ENCODE measurements at places on chromosomes 1 and 21.
A peak's percentile ranks its signal among the peaks of the same experiment; 100 is the strongest.

DNA sequence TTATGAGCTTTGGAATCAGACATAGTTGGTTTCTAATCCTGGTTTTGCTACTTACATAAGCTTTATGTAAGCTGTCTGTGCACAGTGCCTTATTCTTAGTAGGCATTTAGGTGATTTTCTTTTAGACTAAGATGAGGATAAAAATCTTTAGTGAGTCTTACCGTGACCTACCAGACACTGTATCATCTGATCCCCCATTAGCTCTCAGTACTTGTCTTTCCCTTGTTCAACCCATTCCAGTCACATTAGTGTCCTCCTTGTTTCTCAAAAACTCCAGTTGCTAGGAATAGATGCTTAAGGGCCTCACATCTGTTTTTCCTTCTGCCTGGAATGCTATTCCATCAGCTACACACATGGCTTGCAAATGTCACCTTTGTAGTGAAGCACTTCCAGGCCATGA, 18.8 kb downstream of the PPP1R12B start:
- no peak for DNase-seq

- DNase-seq = no peak
These were observed 42.1 kb downstream of the HOOK1 start for GRCh38 chr1:59856725-59857338.

- DNase-seq = no peak
These were observed 9.4 kb downstream of the MORN1 start for GRCh38 chr1:2381741-2382620.

- no peak for DNase-seq
These were observed 203.3 kb downstream of the PTPRU start for GRCh38 chr1:29439615-29440014.

DNA sequence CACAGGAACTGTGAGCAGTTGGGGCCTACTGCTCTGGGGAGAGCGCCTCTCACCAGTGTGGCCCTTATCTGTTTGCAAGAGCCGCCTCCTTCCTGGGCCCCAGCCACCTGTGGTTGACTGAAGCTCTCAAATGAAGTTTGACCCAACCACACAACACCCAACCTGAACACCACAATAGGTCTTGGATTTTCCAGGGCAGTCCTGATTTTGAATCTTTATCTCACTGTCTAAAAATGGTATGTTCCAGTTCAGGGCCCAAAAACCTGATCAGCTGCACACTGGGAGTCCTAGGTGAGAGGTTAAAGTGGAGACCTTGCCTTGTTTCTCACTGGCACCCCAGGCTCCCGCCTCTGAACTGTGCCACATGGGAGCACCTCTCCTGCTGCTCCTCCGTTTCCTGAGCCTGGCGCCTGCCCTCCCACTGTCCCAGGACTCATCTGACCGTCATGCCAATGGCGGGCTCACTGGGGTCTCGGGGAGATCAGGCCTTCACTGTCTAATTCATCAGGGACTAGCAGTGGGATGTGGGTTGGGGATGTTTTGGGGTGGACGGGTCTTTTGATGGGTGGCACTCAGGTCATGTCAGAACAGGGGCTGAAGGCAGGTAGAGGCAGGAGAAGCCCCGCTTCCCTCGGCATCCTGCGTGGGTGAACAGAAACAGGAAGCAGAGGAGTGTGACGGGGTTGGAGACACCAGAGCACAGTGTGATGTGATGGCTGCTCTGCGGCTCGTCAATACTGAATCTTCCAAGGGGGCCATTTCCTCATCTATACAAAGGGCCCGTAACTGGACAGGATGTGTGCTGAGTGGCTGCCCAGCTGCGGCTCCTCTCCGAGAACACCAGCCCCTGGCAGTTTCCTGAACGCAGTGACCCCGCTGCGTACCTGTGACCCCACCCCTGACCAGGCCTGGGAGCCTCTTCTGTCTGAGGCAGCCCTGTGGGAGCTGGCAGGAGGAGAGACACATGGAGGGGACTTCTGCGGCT, 59.6 kb upstream of the ITPKB start:
- no peak for DNase-seq

DNA sequence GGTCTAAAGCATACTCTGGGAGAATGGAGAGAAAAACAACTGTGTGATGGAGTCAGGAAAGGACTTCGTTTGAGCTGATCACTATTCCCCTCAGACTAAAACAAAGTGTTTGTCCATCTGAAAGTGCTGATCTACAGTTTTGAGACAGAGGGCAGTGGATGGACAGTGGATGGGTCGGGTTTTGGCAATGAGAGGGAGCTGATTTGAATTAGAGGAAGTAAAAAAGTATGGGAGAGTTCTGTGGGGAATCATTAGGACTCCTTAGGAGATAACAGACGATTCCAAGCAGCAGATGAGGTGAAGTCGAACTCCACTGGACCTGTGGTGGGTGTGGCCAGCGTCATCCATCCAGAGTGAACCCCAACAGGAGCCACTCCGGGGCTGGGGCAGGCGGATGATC, 62.3 kb downstream of the PTGS2 start:
- DNase-seq = no peak

- no peak for DNase-seq
These were observed 29.7 kb upstream of the TNFRSF1B start for GRCh38 chr1:12136916-12137610.

DNA sequence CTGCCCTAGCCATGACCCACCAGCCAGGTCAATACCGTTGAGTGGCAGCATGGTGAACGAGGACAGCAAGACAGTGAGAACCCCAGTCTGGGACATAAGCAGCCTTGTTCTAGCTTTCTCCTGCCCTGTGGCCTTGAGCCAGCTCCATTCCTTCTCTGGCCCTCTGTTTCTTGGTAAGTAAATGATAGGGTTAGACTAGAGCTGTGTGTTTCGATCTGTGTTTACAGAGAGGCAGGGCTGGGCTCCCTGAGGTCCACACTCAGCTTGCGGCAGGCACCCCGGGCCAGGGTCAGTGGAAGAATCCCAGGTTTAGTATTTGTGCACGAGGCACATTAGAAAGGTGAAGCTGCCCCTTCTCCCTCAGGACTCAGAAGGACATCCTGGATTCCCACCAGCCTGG, 27.3 kb downstream of the FOXO6 start:
- no peak for DNase-seq

GRCh38 chr1:117683571-117684285, 77.9 kb downstream of the TENT5C start:
- DNase-seq = no peak

- no peak for DNase-seq
These were observed 128.6 kb upstream of the HOOK1 start for GRCh38 chr1:59686170-59686569.

- no peak for DNase-seq
These were observed 13.6 kb upstream of the GPR88 start for GRCh38 chr1:100524355-100524754.

DNA sequence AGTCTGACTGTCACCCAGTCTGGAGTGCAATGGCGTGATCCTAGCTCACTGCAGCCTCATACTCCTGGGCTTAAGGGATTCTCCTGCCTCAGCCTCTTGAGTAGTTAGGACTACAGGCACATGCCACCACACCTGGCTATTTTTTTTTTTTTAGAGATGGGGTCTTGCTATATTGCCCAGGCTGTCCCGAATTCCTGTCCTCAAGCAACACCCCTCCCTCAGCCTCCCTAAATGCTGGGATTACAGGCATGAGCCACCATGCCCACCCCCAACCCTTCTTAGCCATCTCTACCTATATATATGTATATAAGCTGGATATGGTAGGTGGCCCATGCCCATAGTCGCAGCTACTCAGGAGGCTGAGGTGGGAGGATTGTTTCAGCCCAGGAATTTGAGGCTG, 13.4 kb upstream of the SLC25A44 start:
- no peak for DNase-seq

GRCh38 chr1:54594463-54594862, 28.9 kb downstream of the FAM151A start:
- DNase-seq = no peak

DNA sequence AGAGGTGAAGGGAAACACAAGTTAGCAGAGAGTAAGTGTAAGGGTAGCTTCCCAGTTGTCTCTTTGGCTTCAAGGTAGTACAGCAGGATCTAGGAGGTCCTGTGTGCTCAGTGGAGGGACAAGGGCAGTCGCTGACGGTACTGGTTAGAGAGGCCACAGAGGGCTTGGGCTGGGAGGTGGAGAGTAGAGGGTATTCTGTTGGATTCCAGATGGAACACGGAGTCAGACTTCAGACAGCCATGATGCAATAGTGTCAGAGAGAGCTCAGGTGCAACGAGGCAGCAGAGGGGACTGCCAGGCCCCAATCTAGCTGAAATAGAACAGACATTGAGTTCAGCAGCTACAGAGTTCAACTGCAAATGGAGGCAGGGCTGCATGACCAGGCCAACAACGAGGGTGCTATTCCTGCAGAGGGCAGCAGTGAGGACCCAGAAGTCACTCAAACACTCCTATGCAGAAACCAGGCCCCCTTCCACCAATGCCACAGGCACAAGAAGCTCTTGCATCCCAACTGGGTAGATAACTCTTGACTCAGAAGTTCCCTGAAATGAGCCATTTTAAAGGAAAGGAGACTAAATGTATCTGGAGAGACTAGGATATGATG, 325.0 kb upstream of the ESRRG start:
- DNase-seq = no peak

GRCh38 chr1:207245124-207245523, 76.4 kb upstream of the CD55 start:
- no peak for DNase-seq

DNA sequence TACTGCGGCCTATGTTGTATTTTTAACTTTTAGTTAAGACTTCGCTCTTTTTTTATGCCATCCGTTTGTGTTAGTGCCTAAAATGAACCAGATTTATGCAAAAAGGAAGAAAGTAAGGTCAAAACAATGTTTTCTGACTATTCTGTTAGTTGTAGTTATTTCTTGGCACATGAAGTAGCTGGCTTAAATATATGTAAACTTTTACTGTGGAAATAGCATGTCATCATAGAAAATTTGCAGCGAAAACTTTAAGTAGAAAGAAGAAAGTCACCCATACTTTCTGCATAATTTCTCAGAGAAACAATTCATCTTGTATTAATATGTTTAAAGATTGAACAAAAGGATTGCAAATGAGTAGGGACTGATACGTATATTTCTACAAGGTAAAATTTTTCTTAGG, 106.4 kb downstream of the NEK7 start:
- DNase-seq = no peak

DNA sequence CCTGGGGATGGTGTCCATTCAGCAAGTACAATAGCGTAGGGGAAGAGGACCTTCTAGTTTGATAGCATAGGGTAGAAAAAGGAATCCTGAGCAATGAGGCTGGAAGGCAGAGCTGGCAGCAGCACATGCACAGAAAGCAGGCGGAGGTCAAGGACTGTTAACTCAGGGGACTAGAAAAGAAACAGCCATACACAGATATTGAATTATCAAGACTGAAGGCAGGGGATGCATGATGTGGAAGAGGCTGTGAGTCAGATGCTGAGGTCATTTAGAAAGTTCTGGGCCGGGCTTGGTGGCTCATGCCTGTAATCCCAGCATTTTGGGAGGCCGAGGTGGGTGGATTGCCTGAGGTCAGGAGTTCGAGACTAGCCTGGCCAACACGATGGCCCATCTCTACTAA, 65.6 kb downstream of the OPTC start:
- DNase-seq = no peak

- no peak for DNase-seq
These were observed 453.3 kb downstream of the NUF2 start for GRCh38 chr1:163774978-163775620.

- DNase-seq = no peak
These were observed 37.3 kb downstream of the NENF start for GRCh38 chr1:212470059-212470458.

DNA sequence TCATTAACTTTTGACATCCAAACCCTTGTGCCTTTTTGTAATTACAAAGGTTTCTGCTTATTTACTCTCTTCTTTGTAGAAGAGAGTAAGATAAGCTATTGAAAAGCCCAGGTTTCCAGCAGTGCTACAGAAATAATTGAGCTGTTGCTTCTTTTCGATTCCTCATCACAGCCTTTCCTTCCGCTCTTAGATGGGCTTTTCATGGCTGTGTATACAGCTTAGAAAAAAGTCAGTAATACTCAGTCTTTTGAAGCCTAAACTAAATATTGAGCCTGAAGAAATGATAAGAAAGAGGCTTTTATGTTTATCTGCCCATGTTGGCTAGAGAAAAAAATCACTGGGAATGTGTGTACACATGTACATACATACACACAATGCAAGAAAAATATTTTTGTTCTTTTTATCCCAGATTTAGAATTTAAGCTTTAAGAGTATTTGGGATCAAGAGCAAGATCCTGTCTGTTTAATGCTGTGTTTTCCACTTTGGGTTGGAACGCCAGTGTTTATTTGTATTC, 172.4 kb downstream of the VPS13D start:
- DNase-seq = no peak

GRCh38 chr1:234645474-234645953, 35.5 kb upstream of the IRF2BP2 start:
- no peak for DNase-seq

- no peak for DNase-seq
These were observed 105.0 kb upstream of the ADGRL2 start for GRCh38 chr1:81695741-81696140.

DNA sequence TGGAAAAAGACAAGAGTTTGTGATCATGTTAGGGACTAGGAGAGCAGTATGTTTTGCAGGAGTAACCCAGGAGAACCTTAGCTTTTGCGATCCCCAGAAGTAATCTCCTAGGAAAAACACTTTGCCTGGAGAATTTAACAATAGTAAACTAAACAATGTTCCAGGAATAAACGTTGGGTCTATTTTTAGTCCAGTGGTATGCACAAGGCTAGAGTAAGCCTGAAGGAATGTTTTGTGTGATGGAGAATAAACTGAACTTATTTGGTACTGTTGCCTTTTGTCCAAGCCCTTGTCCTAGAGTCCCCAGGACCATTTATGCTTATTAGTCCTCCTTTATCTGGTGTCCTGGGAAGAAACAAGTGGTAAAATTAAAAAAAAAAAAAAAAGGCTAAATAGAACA, 28.7 kb upstream of the RGS5 start:
- DNase-seq = no peak

DNA sequence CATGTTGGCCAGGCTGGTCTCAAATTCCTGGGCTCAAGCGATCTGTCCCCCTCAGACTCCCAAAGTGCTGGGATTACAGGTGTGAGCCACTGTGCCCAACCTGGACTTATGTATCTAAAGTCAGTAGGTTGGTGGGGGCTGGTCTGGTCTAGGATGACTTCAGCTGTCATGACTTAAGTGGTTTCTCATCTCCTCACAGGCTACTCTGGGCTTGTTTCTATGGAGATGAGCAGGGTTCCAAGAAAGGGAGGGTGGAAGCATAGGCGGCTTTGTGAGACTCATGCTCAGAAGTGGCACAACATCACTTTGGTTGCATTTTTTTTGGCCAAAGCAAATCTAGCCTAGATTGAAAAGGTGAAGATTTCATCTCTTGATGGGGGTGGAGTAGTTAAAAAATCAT, 115.9 kb upstream of the IVNS1ABP start:
- DNase-seq = no peak

- DNase-seq = peak; percentile 60
These were observed 5.3 kb downstream of the FCRLB start for GRCh38 chr1:161726473-161727255.

GRCh38 chr1:30135698-30136097, 587.7 kb downstream of the MATN1 start:
- no peak for DNase-seq

- no peak for DNase-seq
These were observed 27.0 kb downstream of the ZZZ3 start for GRCh38 chr1:77655431-77655974.
